ENCODE measurements at places on chromosomes 11 and 22.
A peak's percentile ranks its signal among the peaks of the same experiment; 100 is the strongest.

GRCh38 chr11:120608760-120609211 is 97.2 kb downstream of the GRIK4 start:
- DNase-seq: no peak

GRCh38 chr11:112087212-112087611 is 539 bp downstream of the SDHD start:
- DNase-seq: peak; percentile 15

DNA sequence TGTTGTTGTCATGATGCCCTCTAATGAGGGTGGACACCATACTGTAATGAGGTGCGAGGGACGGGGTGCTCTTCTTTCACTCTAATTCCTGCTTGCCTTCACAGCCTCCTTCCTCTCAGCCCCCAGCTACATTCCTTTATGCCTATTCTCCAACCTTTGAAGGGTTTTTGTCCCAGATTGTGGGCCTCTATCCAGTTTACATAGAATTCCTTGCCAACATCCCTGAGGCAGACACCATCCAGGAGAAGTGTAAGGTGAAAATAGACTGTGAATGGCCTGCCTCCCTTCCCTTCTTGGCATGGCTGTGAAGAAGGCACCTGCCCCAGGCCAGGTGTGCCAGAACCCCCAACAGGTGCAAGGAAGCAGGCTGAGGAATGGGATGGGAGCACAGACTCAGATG is 122.3 kb downstream of the CHST1 start:
- DNase-seq: no peak

DNA sequence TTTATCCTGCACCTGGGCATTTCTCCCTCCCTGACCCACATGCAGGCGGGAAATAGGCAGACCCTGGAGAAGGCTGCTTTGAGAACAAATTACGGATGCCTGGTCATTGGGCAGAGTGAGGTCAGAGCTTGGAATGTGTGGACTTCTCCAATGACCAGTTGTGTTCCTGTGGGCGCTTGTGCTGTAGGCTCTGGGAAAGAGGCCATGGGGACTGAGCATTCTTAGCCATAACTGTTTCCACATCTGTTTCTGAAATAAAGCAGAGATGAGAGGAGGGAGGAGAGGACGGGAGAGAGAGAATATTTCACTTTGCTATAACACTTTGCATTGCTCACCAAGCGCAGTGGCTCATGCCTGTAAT is 11.2 kb upstream of the TMEM184B start:
- DNase-seq: no peak

- no peak for DNase-seq
These were observed 11.6 kb downstream of the MFNG start for GRCh38 chr22:37474447-37475090.

- DNase-seq: peak; percentile 10
These were observed 109.5 kb downstream of the SNX19 start for GRCh38 chr11:130806746-130807145.
